ENCODE measurements at places on chromosomes 5 and 9.

GRCh38 chr5:6728011-6728794 is 15.0 kb downstream of the TENT4A start:
- DNase-seq, result no peak

DNA sequence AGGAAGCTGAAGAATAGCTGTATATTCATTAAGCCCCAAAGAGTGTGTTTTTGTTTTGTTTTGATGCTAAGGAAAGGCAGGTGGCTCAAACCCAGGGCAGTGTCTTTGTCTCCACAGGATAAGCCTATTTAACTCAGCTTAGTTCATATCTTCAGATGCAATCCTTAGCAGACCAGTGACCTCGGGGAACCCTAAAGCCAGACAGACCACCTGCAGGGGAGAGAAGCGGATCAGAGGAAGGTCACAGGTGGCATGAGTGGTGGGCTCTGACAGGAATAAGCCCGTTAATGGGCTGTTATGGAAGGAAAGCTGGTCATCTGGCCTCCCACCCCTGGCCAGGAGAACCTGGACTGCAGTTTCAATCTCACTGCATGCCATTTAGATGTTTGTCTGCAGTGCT is 30.8 kb downstream of the TAS2R1 start:
- DNase-seq, result no peak

DNA sequence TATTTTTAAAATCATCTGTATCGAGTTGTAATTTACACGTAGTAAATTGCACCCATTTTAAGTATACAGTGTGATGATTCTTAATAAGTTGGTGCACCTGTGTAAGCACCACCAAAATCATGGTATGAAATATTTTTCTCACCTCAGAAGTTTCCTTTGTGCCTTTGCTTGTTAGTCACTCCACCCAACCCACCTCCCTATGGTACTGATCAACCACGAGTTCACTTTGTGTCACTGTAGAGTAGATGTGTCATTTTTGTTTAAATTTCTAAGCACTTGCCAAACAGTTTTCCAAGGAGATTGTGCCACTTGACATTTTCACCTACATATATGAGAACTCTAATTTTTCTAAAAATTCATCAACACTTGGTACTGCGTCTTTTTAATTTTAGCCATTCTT is 806.5 kb downstream of the TLR4 start:
- DNase-seq, result no peak

- DNase-seq, result peak; percentile 44
Observed at GRCh38 chr5:56517011-56517416, 283.9 kb upstream of the ANKRD55 start.

DNA sequence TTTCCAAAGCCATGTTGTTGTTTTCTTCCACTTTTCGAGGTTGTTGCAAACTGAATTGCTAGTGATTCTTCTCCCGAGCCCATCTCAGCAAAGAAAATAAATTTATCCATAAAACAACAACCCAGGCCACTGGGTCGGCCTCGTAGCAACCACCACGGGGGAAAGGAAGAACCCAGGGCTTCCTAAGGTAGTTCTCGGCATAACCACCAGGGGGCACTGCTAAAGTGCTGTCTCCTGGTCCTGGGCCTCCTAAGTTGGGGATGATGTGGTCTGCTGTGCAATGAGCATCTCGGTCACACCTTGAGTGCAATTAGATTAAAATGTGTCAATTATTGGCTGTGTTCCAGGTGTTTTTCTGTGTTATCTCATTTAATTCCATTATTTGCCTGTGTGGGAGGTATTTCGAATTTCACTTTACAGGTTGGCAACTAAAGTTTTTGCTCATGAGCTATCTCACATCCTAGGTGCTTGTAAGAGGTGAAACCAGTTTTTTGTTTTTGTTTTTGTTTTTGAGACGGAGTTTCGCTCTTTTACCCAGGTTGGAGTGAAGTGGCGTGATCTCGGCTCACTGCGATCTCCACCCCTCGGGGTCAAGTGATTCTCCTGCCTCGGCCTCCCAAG is 102.8 kb upstream of the DAP start:
- DNase-seq, result peak; percentile 53

DNA sequence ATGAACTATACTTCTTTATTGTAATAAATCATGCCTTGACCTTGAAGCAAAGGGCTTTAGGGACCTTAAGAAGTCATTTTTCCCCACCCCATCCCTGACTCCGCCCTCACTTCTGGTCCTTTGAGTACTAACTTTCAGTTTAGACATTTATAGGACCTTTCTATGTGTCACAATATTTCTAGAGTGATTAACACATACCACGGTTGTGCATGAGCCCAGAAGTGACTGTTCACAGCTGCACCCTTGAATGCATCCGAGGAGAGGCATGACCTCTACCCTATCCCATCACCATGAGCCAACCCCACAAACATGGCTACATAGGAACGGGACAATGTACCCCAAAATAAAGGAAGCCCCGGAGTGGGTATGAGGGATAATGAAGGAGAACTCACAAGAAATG is 160.3 kb downstream of the HSD17B3 start:
- no peak for DNase-seq

GRCh38 chr5:172004824-172005237 is 1.6 kb downstream of the FBXW11 start:
- peak; percentile 36 for DNase-seq

GRCh38 chr5:96058084-96058483 is 96.4 kb upstream of the ELL2 start:
- no peak for DNase-seq

DNA sequence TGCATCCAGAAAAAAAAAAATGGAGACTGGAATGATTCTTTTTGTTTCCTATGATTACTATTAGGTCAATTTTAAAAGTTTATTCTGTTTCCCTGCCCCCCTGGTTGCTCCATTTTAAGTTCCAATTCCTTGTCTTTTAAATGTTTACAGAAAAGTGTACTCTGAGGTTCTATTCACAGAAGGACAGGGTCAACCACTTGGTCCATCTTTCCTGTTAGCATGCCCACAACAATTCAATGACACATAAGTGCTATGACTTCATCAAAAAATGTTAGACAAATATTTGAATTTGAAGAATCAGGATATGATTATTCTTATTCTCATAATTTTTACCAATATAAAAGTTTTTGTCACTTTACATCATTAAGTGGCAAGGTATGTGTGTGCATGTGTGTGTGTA is 123.7 kb downstream of the PDE4D start:
- no peak for DNase-seq

- DNase-seq, result no peak
Observed at GRCh38 chr5:115467628-115468027, 76.9 kb downstream of the FEM1C start.

GRCh38 chr5:122665051-122665450 is 109.8 kb upstream of the SNX2 start:
- DNase-seq, result no peak

- DNase-seq, result no peak
Observed at GRCh38 chr9:36415822-36416525, 15.9 kb upstream of the RNF38 start.

DNA sequence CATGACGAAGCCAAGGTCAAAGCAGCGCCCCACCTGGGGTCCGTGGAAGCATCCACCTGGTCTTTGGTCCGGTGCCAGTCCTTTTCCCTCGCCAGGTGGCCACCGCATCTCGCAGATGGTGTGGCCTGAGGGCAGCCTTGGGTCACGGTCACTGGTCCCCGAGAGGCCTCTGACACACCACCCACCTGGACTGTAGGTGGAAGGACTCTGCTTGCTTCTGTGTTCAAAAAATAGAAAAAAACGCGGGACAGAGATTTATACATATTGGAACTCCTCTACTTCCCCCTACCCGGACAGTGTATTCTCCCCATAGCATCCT is 466 bp upstream of the TTC39B start:
- no peak for DNase-seq

- DNase-seq, result no peak
Observed at GRCh38 chr9:133653638-133654037, 17.5 kb downstream of the DBH start.

DNA sequence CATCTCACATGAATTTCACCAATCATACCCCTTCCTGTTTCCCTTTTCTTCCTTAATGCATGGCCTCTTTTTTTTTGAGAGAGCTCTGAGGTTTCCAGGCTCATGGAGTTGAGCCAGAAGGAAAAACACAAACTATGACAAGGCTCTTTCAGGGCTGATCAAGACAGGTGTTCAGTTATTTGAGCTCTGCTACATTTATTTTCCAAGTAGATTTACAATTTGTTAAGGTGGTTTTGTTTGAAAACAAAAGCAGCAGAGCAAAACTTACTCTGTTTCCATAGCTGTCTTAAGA is 62.4 kb upstream of the IL7R start:
- DNase-seq, result no peak

DNA sequence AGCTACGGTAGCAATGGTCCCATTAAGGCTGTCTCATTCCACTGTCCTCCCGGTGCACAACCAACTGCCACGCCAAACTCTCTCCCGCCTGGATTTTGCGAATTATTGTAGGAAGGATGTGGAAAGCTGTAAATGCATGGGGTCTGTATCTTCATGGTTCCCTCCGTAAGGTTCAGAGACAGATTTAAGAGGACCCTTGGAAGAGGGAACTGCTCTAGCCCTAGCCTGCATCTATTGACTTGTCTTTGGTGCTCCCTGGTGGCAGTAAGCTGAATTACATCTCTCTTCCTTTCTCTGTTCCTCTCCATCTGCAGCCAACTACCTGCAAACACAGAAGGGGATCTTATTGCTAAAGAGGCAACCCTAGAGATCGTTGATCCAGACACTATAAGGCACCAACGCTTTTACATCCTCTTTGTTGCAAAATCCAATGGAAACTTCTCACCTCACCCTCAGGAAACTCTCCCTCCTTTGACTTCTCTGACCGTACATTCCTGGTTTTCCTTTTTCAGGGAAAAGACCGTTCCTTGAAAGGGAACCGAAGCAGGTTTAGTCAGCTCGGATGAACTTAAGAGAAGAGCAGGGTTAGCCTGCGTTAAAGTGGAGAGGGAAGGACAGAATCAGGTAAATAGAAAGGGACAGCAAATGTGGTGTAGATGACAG is 11.9 kb downstream of the CAPSL start:
- peak; percentile 80 for DNase-seq

Measured in CD4-positive, alpha-beta T cell treated with Interleukin-2 at 100 ng/mL for 4 hours (primary cell).